ENCODE measurements at places on chromosomes 1 and 21.
A peak's percentile ranks its signal among the peaks of the same experiment; 100 is the strongest.

DNA sequence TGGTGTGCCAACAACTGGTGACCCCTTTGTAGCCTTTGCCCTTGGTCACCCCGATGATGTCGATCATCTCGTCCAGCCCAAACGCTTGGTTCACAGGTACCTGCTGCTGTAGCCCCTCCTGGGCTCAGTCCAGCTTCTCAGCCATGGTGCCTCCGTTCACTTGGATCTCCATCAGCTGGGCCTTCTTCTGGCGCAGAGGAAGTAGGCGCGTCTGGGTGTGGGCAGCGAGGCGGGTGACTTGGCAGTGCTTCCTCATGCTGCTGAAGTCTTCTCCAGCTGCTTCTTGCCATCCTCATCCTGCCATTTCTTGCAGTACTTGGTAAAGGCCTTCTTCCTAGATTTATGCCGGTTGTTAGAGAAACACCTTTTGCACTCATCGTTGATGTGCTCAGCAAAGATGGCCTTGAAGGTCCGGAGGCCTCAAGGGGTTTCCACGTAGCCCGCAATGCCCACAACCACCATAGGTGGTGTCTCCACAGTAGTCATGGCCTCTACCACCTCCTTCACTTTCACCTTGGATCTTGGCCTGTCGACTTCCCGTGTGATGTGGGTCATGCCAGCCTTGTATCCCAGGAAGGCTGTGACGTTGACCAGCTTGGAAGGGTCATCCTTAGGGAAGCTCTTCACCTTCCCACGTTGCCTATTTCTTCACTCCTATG lies 13.0 kb downstream of the DOP1B start:
- DNase-seq, result no peak

DNA sequence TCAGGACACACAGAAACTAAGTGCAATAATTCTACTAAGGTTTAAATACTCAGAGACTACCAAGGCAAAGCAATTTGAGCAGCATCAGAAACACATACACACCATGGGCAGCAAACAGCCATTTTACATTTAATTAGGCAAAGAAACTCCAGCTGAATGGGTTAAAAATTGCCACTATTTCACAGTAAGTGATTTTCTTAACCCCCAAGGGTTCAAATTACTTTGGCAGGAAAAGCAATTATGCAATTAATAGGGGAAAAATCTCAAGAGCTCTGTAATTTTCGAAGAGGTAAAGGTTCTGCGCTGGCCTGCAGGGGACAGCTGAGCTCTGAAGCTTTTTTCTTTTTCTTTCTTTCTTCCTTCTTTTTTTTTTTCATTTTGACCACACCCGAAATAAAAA lies 206.2 kb upstream of the RRP15 start:
- DNase-seq, result no peak

DNA sequence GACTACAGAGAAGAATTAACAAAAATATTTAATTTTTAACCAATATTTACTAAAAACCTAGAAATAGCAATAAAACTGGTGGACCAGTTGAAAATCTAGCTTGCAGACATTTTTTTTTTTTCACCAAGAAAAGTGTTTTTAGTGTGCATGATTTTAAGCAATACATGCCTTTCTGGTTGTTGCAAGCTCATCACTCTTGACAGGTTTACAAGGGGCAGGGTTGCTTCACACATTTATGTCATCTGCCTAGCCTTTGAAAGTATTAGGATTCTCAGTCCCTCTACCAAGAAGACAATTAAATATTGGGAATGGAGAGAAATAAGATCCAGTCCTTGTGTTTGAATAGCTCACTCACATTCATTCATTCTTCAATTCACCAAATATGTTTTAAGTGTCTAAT lies 53.8 kb upstream of the LYPLAL1 start:
- no peak for DNase-seq

GRCh38 chr1:202756391-202756790 lies 46.1 kb upstream of the SYT2 start:
- no peak for DNase-seq

DNA sequence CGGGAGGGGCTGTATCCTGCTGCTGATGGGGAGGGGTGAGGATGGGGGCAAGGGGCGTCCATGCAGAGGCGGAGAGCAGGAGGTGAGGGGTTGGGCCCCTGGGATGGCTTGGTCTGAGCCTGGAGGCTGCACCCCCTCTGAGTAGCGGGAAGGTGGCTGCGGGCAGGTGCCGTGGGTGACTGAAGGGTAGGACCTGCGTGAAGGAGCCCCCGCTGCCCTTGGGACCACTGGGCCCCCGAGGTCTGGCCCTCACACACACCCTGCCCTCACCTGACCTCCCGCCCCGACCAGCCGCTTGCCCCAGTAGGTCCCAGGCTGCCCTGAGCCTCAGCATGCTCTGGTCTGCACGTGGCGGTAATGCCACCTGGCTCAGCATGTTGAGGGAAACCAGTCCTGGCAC lies 12.8 kb upstream of the SKI start:
- no peak for DNase-seq

GRCh38 chr21:44300262-44300959 lies 558 bp downstream of the PFKL start:
- peak; percentile 84 for DNase-seq

DNA sequence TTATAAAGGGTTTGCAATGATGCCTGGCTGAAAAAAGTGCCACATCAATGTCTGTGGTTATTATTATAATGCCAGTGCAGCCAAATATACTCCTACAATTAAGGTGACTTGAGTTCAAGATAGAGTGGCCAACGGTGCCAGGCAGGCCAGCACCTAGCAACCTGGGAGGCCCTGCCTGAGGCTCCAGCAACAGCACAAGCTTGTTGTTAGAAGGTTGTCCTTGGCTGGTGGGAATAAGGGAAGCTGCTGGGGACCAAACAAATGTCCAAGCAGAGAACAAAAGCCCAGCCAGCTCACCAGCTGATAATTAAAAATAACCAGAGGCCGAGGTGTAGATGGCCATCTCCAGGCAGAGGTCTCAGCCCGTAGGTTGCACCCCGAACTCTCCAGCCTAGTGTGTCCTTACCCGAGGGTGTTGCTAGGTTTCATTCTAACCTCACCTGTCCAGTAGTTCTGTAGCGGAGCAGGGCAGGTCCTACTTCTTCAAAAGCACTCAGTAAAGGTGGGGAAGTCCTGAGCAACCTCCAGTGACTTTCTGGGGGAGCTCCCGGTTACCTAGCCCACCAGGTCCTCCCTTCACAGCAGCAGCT lies 1.9 kb downstream of the TMPRSS2 start:
- DNase-seq, result peak; percentile 5

GRCh38 chr1:156923670-156924477 lies 3.4 kb downstream of the LRRC71 start:
- DNase-seq, result no peak

DNA sequence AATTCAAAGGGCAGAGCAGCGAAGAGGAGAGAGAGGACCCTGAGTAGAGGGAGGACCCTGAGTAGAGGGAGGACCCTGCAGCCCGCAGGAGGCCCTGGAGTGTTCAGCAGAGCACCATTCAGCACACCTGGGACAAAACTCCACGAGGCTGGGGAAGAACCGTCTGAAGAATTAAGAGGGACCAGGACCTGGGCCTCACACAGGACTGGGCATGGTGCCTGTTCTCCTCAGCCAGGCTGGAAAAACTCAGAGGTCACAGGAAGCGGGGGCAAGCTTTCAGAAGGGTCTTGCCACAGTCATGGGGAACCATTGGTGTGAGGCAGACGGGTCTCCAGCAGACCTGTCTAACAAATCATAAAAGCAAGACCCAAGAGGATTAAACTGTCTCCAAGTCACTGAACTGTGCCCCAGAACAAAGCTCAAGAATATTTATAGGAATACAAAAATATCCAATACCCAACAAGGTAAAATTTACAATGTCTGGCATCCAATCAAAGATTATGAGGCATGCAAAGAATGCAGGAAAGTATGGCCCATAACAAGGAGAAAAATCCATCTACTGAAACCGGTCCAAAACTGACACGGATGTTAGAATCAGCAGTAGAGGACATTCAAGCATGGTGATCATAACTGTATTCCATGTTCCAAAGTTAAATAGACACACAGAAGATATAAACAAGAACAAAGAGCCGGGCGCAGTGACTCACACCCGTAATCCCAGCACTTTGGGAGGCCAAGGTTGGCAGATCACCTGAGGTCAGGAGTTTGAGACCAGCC lies 30.6 kb downstream of the MORN1 start:
- DNase-seq, result no peak

- DNase-seq, result no peak
Observed at GRCh38 chr1:211182746-211183145, 48.8 kb upstream of the KCNH1 start.

DNA sequence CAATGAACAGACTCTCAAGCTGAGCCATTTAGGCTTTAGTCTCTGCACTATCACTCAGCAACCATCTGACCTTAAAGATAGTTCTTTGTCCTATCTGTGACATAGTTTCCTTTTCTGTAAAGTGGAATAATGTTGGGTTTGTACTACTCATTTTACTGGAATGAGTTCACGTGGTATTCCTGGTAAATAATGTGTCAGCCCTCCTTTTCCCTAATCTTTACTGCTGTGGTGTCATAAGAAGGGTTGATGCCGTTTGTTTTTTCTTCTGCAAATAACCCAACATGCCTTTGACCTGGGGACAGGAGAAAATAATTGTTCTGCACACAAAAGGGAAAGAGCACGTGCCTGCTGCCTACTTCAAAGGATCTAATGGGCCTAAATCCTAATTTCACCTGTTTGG lies 297.8 kb downstream of the BRINP3 start:
- DNase-seq, result no peak
